ENCODE measurements at places on chromosomes 12 and 14. TPM values are rescaled to one million over a fixed set of nuclear protein-coding genes. Genes with fewer than 3 reads are reported as not detected.

The MCRS1 gene
- total RNA-seq = 95.8 TPM

The POTEM gene
- not detected for total RNA-seq

The CISTR gene
- not detected for total RNA-seq

The VRTN gene
- not detected for total RNA-seq

The DBX2 gene
- not detected for total RNA-seq

The SMOC1 gene
- not detected for total RNA-seq

The ANHX gene
- total RNA-seq = not detected

The MYRFL gene
- total RNA-seq = not detected

The HOXC6 gene
- 5.3 TPM for total RNA-seq
